ENCODE measurements at places on chromosomes 6 and 20.

GRCh38 chr6:41779336-41779735, 364 bp downstream of the FRS3 start:
- no peak for DNase-seq

- DNase-seq = no peak
These were observed 36.6 kb upstream of the HDAC2 start for GRCh38 chr6:114007516-114007915.

DNA sequence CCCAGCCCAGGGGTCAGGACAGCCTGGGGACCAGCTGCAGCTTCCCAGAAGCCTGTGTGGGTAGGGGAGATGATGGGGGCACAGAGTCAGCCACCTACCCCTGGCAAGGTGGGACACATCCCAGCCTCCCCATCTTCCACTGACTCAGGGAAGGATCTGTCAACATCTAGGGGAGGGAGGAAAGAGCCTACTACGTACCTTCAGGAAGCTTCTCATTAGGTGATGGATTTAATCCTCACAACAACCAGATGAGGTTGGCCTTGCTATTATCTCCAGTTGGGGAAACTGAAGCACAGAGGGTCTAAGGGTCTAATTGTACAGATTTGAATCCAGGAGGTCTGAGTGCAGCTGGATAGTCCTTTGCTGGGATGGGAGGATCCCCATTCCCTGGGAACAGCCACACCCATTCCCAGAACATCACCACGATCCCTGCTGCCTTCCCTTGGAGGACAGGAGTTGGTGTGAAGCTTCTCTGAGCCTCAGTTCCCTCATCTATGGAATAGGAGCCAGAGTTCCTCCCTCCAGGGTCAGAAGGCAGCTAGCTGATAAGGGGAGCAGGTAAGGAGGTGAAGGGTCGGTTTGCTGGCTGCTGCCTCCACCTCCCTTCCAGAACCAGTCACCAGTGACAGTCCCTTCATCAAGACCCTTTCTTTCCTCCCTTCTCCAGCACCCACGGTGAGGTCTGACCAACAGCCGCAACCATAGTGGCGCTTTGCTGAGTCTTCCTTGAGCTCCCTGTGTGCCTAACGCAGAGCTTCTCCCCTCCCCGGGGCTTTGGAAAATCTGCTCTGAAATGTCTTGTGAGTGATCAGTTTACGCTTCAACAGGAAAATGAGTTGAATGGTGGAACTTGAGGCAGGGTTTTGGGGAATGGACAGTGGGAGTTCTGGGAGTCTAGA, 56.8 kb downstream of the CEBPB start:
- no peak for DNase-seq

DNA sequence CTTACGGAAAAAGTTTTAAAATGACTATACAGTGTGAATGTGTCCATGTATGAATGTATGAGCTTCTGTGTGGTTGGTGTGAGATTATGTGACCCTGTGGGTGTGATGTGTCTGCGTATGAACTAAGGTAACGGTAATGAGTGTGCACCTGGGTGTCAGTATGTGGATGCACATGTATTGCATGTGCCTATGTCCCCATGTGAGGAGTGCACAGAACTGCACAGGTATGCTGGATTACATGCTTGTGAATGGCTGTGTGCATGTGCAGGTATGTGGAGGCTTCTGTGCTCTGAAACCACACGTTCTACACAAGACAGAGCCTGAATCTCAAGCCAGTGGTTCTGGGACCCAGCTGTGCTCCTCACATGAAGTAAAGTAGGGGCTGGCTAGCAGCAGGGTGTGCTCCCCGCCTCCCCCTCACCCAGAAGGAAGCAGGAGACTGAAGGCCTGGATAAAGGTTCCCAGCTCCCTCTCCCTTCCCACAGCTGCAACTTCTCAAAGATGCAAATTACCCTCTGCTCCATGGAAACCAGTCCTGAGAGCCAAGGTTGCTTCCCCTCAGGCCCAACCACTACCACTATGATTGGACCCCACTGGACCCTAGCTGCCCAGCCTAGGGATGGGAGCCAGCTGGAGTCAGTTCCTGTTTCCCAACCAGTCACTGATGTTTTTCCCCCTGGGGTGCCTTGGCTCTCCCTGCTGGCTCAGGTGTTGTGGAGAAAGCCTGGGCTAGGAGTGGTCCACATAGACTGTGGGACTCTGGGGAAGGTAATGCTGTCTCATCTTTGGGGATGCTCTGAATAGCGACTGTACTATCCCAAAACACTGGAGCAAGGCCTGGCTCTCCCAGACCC, 24.8 kb upstream of the SPDEF start:
- DNase-seq = no peak

- DNase-seq = no peak
These were observed 549 bp upstream of the CSE1L start for GRCh38 chr20:49045440-49046086.

DNA sequence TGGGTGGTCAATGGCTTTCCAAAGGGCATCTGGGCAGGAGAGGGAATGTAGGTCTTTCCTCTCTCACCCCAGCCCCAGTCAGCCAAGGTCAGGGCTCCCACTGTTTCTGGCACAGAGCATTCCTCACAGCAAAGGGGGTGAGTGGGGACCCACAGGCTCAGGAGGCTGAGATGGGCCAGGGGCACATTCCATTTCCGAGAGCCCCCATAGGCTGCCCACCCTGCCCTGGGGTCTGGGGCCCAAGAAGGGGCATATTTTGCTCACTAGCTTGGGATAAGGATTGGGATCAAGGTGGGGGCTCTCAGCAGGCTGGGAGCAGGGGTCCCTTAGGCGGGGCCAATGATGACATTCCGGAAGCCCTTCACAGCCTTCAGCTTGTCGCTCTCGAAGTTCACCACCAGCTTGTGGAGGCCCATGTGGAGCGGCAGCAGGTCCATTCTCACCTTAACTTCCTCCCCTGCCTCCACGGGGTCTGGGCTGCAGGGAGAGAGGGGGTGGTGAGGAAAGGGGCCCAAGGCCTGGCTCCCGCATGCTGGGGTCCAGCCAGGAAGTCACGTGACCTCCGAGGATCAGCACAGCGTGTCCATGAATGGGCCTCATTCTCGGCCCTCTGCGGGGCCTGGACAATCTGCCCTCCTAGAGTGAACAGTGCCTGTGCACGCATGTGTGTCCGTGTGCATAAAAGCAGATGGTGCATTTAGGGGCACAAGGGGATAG, 35.0 kb downstream of the TGM2 start:
- no peak for DNase-seq

DNA sequence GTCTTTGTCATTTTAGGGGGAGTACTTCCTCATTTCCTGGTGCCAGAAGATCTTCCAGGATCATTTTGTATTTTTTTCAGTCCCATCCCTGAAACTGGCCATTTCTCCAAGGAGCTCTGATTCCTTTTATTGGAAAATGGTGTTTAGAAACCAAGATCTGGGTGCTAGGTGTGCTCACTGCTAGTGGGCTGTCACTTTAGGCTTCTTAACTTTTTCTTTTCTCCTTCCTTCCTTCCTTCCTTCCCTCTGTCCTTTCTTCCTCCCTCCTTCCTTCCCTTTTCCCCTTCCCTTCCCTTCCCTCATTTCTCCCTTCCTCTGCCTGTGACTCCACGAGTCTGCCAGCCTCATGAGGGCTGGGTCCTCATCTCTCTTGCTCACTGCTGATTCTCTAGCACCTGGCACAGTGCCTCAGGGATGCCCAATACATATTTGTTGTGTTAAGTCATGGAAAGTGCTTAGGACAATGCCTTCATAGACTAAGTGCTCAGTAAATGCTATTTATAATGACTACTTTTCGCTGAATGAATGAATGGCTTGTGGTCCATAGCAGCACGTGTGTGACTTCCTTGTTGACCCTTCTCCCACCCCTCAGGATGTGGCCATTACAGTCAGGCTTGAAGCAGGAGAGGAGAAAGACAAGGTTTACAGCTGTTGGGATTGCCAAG, 36.9 kb downstream of the APCDD1L start:
- DNase-seq = no peak

- DNase-seq = no peak
These were observed 46.4 kb downstream of the TINAG start for GRCh38 chr6:54354608-54355007.

DNA sequence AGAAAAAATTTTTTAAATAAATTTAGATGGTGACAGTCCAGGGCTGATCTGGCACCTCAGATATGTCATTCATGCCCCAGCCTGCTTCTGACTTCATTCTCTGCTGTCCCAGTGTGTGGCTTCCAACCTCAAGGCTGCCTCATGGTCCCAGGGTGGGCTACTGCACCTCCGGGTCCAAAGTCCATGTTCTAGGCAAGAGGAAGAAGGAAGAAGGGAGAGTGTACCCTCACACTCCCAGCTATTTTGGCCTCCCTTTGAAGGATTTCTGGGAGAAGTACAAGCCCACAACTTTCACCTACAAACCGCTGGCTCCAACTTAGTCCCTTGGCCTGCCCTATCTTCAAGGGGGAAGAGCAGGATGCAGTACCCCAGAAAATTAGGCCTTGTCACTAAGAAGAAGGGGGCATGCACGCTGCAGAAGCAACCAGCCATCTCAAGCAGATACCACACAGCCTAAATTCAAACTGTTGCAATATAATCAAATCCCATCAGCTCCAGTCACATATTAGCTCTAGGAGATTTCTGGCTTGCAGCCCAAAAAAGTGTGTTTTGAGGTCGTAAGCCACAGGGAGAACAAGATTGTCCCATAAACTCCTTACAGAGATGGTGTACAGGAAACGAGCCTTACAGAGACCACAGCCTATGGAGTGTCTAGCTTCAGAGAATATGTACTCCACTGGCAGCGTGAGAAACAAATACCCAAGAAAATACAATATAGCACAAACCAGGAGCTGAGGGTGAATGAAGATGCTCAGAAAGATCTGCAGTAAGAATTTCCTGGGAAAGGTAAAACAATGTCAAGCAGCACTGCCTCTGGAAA, 906 bp upstream of the BTN3A2 start:
- no peak for DNase-seq

GRCh38 chr6:6584310-6585002, 4.1 kb upstream of the LY86 start:
- no peak for DNase-seq

DNA sequence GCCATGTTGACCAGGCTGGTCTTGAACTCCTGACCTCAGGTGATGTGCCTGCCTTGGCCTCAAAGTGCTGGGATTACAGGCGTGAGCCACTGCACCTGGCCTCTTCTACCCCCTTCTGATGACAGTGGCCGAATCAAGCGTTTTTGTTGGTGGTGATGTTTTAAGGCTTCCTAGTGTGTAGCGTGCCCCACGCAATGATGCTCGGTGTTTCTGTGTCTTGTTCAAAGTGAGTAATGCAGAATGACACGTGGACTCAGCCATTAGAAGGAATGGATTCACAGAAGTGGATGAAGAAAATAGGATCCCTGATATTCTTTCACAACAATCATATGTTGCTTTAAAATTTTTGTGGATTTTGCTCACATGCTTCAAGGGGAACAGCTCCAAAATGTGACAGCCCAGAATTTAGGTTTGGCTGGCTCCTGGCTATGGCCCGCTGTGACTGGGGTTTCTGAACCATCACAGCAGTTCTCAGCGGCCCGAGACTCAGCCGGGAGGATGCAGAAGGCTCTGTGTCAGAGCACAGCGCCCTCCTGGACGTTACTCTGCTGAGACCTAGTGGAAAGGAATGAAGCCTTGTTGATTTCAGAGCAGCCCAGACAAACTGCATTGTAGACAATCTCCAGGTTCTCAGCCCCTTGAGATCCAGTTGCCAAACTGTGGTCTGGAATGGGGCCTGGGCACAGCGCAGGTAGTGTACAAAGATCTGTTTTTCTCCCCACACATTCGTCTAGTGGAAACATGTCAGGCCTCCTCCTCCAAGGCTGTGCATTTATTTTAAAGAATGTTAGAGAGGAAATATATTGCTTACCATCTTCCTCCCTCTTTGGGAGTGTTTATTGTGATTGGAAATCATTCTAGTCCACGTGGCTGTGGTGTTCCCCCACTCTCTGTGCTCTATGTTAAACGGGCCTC, 57.6 kb upstream of the TIAM2 start:
- no peak for DNase-seq

GRCh38 chr6:6649824-6650349, 61.4 kb downstream of the LY86 start:
- no peak for DNase-seq

DNA sequence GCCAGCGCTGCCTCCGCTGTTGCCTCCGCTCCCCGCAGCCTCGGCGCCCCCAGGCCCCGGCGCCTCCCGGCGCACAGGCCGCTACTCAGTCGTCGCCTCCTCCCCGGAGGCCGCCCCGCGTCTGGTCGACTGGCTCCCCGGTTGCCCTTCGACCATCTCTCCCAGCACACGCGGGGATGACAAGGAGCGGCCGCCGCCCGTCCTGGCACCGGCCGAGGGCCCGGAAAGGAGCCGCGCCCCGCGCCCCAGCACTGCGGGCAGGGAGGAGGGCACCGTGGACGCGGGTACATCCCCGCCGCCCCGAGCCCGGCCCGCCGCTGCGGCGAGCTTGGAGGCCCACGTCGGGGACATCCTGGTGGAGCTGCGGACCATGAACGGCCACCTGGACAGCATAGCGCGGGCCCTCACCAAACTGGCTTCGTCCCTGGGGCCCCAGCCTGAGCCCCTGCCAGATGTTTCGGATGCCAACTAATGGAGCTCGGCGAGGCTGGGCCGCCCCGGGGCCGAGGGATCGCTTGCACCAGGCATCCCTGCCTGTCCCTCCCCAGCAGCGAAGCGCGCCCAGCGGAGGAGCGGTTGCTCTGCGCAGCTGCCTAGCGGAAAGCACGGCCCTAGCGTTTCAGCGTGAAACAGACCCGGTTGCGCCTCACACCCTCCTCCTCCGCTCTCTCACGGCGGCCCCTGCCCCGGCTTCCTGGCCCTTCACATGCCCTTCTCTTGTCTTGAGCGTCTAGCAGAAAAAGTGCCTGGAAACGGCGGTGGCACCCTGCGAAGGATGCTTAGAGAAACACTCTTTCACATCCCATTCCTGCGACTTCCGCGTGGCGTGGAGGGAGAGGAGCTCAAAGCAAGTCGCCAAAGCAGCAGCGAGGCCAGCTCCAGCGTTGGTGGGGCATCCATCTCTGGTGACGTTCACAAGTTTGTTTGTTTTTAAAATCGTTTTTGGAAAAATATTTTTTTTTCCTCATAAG, 285.8 kb upstream of the SUPT3H start:
- DNase-seq = no peak

DNA sequence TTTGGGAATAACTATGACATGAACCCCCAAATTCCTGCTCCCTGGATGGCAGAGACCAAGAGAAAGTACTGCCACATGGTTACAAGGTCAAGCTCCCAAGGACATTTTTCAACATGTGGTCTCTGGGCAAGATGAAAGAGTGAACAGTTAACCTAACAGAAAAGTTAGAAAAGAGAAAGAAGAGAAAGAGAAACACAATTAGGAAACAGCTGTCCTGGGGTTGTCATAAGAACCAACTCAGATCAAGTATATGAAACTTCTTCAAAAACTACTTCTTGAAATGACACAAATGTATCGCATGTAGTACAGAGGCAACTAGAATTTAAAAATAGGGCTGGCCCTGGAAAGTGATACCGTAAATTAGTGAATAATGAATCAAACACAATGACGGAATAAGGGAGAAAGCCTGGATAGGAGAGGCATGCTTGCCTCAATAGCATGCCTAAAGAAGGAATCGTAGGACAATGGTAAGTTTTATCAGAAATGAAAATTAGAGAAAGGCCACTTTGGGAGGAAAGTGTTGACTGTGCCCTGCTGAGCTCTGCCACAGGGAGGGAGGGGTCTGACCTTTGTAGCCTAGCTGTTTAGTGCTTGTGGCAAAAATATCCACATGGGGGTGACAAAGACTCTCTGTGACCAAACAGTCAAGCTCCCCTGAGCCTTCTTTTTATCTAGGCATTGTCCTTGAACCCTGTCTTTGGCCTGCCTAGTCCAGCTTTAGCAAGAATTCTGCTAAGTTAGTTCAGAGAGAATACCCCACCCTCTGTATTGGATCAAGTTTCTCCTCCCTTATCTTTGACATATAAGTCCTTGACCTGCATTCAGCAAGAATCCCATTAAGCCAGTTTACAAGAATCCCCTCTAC, 4.3 kb upstream of the DCBLD1 start:
- peak; percentile 39 for DNase-seq
